ENCODE measurements at places on chromosomes 2 and 18.

GRCh38 chr2:215107216-215108056, 31.0 kb downstream of the ABCA12 start:
- no peak for DNase-seq

- DNase-seq = no peak
Measured at GRCh38 chr2:61023670-61024069, 5.6 kb upstream of the PUS10 start.

DNA sequence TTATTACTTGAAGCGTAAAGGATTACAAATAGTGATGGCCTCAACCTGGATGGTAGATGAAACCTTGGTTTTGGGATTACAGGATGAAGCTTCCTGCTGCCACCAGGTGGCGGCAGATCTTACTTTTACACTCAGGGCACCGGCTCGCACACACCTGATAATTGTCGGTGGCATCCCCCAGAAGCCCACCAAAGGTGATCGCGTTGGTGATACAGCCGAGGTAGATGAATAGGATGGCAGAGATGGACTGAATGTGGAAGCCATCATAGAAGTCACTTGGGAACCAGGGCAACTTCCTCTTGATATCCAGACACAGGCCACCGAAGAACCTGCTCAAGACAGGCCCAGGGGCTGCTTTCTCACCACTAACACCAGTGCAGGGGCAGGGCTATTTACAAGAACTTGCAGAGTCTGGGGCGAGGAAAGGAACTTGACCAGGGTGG, 51.8 kb downstream of the MTHFD2 start:
- no peak for DNase-seq

- DNase-seq = no peak
Measured at GRCh38 chr2:24163186-24163585, 11.7 kb upstream of the FAM228A start.

GRCh38 chr18:48594471-48595094, 55.8 kb downstream of the CTIF start:
- no peak for DNase-seq

DNA sequence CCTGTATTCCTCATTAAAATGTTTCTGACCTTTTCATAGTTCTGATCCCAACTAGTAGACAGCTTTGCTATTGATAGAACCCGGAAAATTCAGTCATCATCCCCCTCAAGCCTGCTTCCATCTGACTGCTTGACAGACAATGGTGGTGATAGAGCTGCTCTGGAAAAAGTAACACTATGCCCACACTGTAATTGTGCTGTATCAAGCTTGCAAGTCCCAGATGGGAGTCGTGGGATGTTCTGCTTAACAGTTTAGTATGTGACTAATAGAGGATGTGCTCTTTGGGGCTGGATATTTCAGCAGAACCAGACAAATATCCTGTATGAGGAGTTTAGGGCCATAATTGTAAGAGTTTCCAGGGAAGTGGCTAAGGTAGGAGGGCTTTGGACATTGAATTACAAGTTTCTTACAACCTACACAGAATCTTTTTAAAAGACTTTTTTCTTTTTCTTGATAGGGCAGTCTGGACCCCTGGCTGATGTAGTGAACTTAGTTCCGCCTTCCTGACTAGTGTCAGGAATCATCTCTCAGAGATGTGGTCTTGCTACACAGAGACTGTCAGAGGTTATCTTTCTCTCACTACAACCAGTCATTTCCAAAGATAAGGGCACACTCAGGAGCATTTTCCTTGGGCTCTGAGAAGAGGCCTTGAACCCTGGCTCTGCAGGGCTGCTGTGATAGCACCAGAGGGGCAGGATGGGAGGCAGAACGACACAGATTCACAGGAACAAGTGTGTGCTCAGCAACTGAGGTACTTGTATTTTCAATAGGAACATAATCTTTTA, 158.0 kb upstream of the RBMS1 start:
- no peak for DNase-seq

- DNase-seq = no peak
Measured at GRCh38 chr18:21047126-21047525, 64.5 kb downstream of the ROCK1 start.

DNA sequence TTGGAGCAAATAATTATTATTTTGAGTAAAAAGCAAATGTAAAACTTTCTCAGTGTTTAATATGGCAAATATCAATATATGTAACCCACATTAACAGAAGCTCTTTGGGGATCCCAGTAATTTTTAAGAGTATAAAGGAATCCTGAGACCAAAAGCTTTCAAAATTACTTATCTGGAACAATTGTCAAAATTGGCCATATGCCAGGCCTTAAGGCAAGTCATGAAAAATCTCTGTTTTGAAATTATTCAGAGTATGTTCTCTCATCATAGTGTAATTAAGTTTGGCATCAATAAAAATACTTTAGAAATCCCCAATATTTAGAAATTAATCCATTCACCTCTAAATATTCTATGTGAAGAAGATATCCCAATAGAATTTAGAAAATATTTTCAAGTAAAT, 225.3 kb upstream of the ARL4C start:
- no peak for DNase-seq

- DNase-seq = no peak
Measured at GRCh38 chr18:51066273-51066672, 36.3 kb downstream of the SMAD4 start.

- DNase-seq = no peak
Measured at GRCh38 chr18:13145636-13146190, 72.8 kb upstream of the LDLRAD4 start.

DNA sequence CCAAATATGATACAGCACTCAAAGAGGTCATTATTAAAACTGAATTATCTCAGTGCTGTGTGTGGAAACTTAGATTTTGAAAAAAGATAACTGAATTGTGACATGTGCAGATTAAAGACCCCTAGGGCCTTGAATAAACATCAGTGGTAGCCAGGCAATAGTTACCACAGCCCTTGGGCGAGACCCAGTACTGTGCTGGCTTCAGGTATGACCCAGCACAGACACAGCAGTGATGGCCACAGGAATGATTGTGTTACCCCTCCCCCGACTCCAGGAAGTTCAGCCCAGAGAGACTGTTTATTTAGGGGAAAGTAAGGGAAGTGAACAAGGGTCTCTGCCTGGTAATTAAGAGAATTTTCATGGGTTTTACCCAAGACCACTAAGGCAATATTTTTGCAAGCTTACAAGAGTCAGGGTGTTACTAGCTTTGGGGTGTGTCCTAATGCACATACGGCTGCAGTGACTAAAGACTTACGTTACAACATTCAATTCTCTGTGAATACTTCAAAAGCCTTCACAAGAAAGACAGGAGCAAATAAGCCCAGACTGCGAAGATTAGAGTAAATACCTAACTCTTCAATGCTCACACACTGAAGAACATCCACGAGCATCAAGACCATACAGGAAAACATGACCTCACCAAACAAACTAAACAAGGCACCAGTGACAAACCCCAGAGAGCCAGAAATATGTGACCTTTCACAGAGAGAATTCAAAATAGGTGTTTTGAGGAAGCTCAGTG, 28.2 kb upstream of the ITGAV start:
- DNase-seq = no peak

DNA sequence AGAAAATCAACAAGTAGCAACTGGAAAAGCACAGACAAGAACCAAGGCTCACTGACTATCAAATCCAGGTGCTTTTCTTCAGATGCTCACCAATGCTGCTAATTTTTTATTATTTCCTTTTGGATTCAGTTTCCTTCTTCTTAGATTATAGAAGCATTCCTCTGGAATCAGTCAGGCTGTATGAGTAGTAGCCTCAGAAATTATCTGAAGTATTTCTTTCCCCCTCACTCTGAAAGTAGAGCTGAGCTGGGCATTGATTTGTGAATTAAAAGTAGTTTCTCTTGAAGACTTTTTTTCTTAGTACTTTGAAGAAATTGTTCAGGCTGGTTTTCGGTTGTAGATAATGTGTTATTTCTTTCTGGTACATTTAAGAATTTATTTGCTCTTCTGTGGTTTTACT, 273.7 kb downstream of the NOL4 start:
- no peak for DNase-seq

GRCh38 chr18:67476585-67476984, 39.9 kb downstream of the DSEL start:
- no peak for DNase-seq

DNA sequence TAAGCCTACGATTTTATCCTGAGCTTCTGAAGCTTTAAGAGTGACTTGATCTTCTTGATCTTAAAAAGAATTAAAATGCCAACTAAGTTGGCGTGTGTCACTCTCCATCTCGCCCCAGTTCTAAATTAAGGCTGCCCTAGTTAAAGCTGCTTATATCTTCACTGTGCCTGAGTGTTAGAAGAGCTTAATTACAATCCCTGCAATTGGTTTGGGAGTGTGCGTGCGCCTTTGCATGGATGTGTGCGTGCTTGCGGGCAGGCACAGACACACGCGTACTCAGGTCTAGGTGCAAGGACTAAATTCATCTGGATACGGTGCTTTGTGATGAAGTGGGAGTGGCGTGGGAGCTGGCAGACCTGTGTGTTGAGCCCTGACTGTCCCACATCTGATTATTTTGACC, 201.5 kb downstream of the FAM210A start:
- no peak for DNase-seq

GRCh38 chr2:238389988-238390589, 36.6 kb upstream of the ASB1 start:
- DNase-seq = no peak

GRCh38 chr2:160224060-160224459, 24.0 kb upstream of the ITGB6 start:
- DNase-seq = no peak

DNA sequence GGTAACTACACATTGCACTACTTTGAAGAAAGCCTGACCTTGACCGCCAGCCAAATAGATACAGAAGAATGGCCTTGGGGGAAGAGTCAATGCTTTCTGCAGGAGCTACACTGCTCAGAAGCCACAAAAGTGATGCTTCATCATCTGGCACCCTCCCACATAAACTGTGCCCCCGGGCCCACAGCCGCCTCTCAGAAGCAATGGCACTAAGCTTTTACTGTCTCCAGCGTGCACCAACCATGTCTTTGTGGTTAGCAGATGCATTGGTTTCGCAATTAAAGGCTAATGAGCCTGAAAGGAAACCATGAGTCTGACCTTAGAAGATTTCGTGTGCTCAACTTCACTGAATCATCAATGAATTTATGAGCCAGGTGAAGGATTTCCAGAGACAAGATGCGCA, 209.4 kb upstream of the TRIB2 start:
- no peak for DNase-seq

- no peak for DNase-seq
Measured at GRCh38 chr2:60499651-60500265, 53.7 kb downstream of the BCL11A start.

DNA sequence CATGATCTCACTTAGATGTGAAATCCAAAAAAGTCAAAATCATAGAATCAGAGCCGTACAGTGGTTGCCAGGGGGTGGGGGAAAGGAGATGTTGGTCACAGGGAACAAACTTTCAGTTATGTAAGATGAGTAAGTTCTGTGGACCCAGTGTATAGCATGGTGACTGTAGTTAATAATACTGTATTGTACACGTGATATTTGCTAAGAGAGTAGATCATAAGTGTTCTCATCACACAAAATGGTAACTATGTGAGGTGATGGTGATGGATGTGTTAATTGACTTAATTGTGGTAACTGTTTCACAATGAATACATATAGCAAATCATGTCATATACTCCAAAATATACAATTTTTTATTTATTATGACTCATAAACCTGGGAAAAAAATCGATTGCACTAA, 202.1 kb upstream of the SMAD7 start:
- DNase-seq = no peak

DNA sequence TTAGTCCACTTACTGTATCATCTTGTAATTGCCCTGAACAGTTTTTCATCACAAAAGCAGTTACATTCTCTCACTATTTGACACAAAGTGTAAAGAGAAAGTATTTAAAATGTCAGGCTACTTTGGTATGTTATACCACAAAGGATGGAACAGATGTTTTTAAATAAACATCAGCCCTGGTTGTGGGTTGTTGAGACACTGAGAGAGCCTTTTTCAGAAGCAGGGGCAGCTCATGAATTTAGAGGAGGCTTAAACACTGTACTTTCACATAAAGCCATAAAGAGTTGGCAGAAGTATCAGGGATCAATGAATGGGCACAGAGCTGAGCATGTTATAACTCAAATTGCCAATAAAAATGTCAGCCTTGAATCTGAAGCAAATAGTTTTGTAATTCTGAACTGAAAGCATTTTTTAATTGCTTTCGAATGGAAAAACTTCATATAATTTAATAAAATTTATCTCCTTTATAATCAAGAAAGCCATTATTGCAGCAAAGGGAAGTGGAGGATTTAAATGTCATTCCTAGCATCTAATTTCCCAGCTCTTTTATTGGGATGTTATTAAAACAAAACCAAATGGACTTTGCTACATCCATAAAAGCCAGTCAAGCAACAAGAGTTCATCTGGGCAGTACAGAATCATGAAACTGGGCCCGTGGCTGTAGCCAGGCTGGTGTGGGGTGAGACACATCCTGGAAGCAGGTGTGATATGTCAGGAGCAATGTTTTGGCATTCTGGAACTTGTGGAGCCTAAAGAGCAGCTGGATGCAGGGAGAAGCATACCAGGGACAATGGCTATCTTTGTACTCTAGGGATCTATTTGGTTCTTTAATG, 95.1 kb upstream of the NT5C1B start:
- DNase-seq = no peak

DNA sequence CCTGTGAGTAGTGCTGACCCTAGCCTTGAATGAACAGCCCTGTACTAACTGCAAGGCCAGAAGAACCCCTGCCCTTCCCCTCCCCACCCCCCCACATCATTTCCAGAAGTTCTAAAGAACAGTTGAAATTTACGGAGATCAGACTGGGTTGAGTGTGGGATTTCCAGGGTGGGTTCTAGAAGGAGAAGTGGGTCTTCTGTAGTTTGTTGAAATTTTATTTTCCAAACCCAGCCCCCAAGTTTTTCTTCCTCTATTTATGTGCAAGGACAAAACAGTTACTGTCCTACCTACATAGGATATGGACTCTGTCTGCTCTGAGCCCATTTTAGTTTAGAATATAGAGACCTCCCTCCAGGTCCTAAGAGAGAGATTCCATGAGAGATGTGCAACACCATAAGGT, 26.3 kb upstream of the CASP10 start:
- DNase-seq = no peak

GRCh38 chr2:202115479-202115971, 42.5 kb downstream of the KIAA2012 start:
- no peak for DNase-seq

GRCh38 chr2:170276056-170276455, 98.1 kb downstream of the MYO3B start:
- DNase-seq = no peak

- no peak for DNase-seq
Measured at GRCh38 chr2:222833410-222833809, 27.4 kb upstream of the ACSL3 start.

- peak; percentile 18 for DNase-seq
Measured at GRCh38 chr2:25215948-25216679, 47.7 kb upstream of the POMC start.

- DNase-seq = no peak
Measured at GRCh38 chr18:57910817-57911216, 107.7 kb upstream of the ATP8B1 start.

- no peak for DNase-seq
Measured at GRCh38 chr2:48187503-48187902, 281.2 kb upstream of the FBXO11 start.

DNA sequence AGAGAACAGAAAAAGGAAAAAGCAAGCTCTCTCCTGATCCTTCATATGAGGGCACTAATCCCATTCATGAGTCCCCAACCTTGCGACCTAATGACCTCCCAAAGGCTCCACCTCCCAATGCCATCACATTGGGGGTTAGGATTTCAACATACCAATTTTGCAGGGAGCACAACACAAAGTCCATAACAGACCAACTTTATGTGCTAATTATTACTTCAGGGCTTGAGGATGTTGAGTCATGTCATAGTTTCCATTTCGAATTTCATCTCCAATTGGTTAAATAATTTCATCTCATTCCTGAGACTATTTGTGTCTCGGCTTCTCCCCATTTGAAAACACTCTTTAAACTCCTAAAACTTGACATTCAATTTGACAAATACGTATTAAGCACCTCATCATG, 69.9 kb upstream of the KLF7 start:
- no peak for DNase-seq
